Activated T-cell treated with anti-CD3 and anti-CD28 coated beads for 24 hours (primary cell): ENCODE measurements at places on chromosomes 6 and 20.

GRCh38 chr6:57283911-57284455, 33.4 kb upstream of the PRIM2 start:
- DNase-seq, result no peak

GRCh38 chr6:37607944-37608343, 89.7 kb downstream of the MDGA1 start:
- DNase-seq, result no peak

DNA sequence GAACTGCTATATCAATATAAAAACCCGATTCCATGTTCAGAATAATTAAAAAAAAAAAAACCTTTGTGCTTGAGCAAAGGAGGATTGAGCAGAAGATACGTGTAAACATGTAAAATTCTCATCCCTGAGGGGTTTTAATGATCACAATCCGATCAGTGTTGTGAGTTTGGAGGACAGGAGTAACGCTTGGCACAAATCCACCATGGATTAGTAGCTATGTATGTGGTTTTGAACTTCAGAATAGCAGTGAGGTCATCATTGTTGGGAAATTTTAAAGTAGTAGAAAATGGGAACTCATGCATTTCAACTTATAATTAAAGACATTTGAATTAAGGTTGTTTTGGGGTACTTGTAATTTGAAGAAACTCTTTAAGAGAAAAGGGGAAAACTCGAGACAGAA, 203.2 kb downstream of the RPS12 start:
- no peak for DNase-seq

GRCh38 chr20:62820208-62820961, 3.5 kb downstream of the COL9A3 start:
- no peak for DNase-seq

- no peak for DNase-seq
Observed at GRCh38 chr6:169852504-169853195, 101.2 kb downstream of the ERMARD start.

GRCh38 chr6:101001012-101001411, 119.9 kb upstream of the ASCC3 start:
- DNase-seq, result no peak

- DNase-seq, result no peak
Observed at GRCh38 chr6:127518191-127518709, 885 bp downstream of the MTCL3 start.

GRCh38 chr20:9985281-9985680, 49.5 kb upstream of the ANKEF1 start:
- DNase-seq, result no peak

DNA sequence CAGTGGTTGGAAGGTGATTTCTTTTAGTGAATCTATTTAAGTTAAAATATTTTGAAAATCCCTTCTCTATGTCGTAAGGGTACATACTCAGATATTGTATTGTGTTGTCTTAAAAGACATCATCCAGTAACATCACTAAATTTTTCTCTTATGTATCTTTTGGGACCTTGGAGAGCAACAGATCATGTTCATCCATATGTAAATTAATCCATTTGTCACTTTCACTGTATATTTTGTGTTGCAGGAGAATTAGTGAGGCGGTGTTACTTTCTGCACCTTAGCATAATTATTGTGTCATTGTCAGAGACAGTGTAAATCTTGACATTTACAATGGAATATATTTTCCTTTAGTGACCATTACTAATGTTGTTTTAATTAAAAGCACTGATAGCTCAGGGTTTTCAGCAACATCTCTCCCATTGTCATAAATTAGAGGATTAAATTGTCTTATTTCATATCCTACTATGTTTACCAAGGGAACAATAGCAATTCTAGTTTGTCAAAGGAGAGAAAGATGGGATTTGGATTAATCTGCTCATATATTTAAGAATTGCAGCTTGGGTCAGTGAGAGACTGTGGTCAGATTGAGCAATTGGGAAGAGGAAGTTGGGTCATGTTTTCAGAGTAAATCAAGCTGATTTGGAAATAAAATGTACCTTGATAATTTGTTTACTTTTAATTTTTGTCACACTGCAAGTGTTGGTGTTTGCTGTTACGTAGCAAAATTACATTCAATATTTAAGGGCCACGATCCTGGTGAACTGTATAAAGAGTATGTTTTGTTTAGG, 22.7 kb downstream of the DOK5 start:
- DNase-seq, result no peak

GRCh38 chr20:50029697-50030461, 47.1 kb downstream of the SNAI1 start:
- no peak for DNase-seq

DNA sequence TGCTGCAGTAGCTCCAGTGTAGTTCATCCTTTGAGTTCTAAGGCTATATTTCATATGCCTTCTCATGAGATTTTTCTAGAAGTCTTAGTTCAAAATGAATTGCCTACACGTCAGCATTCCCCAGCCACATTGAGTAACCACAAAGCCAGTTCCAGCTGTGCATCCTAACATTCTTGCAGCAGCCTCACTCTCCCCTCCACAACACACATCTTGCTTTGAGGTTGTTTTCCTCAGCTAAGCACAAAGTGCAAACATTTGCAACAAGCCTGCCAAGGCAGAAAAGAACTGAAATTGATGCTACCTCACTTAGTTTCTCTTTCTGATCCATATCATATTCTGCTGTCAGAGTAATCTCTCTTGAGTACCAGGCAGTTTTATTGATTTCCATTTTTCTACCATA, 160.7 kb upstream of the KCNQ5 start:
- no peak for DNase-seq

GRCh38 chr6:47360388-47360787, 50.7 kb upstream of the TNFRSF21 start:
- DNase-seq, result no peak

DNA sequence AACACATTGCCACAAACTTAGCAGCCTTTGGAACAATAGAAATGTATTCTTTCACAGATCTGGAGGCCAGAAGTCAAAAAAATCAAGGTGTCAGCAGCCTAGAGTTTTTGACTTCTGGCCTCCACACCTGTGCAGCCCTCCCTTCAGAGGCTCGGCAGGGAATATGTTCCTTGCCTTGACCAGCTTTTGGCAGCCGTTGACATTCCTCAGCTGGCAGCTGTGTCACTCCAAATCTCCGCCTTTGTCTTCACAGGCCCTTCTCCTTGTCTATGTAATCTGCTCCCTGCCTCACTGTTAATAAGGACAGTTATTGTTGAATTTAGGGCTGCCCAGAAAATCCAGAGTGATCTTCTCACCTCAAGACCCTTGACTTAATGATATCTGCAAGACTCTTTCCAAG, 17.2 kb upstream of the AHI1 start:
- DNase-seq, result no peak

DNA sequence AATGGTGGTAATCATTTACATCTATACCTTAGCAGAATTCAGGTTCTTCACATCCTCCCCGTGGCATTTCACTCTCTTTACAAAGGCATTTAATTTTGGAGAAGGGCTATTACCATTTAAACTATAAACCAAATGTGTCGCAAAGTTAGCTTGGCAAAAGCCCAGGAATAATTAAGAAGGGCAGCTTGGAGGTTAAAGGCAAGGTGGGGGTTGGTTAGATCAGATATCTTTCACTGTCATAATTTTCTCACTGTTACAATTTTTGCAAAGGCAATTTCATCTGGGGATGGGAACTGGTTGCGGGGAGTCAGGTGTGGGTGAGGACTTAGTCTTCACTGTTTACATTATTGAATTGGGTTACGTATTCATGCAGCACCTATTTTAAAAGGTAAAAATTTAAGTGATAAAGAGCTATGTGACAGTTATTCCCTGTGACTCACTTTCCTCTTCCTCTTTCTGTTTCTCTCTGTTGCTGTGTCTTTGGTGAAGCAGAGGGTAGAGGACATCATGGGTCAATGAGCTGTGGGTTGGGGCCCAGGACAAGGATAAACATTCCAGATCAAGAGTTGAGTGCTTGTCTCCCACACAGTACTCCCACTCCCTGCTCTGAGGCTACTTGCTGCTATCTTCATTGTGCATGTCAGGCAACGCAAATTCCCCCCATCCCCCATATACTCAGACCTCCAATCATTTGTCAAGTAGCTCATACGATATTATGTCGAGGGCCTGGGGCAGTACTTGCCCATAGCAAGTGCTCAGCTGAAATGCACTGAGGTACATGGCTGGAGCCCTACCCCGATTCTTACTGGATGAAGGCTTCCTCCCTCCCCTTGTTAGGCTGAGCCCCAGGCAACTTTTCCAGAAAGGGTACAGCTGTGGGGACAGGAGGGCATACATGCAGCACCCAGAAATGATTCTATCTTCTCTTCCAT, 223.1 kb upstream of the MYLIP start:
- no peak for DNase-seq

- no peak for DNase-seq
Observed at GRCh38 chr6:46509981-46510510, 18.8 kb upstream of the RCAN2 start.

- peak; percentile 36 for DNase-seq
Observed at GRCh38 chr20:47198254-47198671, 158.2 kb downstream of the ZMYND8 start.

DNA sequence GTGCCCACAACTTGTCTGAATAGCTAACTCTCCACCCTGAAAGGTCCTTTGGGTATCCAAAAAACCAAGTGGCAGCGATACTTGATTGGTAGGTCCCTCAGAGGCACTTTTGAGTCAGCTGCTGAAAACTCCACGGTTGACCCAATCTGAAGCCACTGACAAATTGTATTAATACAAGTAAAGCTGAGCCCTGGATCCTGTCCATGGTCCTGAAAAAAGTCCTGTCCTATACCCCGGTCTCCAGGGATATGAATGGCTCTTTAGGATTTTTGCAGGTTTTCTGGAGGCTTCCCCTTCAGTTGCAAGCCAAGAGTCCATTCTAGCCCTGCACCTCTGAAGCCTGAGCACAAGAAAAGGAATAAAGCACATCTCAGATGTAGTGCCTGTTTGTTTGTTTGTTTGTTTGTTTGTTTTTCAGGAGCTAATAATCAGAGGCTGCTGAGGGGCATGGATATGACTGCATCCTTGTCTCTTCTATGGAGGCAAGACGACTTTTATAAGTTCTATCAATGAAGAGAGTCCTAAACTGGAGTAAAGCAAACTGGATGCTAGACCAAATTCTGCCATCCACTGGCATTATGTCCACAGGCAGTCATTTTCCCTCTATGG, 1.7 kb upstream of the SLC12A5 start:
- DNase-seq, result no peak

- no peak for DNase-seq
Observed at GRCh38 chr20:32056708-32057483, 4.9 kb downstream of the HCK start.

GRCh38 chr6:69894578-69895347, 28.4 kb downstream of the COL19A1 start:
- no peak for DNase-seq

DNA sequence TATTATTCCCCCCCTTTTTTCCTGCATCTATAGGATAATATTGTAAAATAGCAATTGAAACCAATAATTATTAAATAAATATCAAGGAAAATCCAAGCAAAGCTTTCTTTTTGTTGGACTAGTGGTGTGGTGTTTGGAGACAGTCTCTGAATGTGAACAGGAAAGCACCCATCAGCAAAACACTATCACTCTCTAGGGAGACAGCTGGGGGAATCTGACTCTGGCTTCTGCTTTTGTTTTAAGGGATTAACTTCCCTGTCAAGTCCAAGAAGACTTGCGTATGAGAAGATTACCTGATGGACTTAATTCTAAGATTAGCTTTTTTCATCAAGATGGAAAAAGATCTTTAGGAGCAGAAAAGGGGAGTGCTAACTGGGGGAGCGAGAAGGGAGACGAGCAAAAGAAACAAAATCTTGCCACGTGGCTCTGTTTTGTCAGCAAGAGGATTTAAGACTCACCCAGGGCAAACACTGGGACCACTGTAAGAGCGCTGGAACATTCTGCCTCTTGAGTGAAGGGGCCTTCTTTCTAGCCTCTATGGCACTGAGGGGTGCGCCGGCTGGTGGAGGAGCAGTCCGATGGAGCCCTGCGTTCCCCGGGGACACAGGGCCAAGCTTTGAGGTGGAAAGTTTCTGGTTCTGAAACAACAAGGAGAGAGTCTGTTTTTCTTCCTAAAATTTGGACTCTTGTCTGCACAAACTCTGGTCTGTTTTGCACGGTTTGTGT, 570 bp downstream of the TULP4 start:
- no peak for DNase-seq

GRCh38 chr20:17666481-17666880, 15.6 kb downstream of the RRBP1 start:
- no peak for DNase-seq

GRCh38 chr6:150263765-150264404, 104.9 kb upstream of the IYD start:
- no peak for DNase-seq

GRCh38 chr6:118993803-118994251, 58.9 kb upstream of the MCM9 start:
- DNase-seq, result no peak

DNA sequence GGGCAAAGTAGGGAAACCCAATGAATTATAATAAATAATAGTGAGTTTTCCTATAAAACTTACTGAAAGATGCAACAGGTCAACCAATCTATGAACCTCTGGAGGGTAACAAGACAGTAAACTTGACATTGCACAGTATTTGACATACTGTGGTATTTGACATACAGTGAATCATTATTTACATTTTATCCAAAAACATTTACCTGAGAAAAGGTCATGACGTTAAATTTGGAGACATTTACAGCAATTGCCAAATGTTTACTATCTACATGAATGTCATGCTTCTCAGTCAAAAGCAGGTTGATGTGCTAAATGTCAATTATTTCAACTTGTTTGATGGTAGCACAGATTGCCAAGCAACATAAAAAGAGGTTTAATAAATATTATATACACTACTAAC, 35.8 kb upstream of the NOX3 start:
- DNase-seq, result no peak

- no peak for DNase-seq
Observed at GRCh38 chr6:7468382-7469081, 72.9 kb upstream of the DSP start.
